ENCODE measurements at places on chromosomes 2 and 18. TPM values are rescaled to one million over a fixed set of nuclear protein-coding genes. Genes with fewer than 3 reads are reported as not detected.

- H3K4me3 ChIP-seq = peak overlapping the region; percentile 66
- peak; percentile 89 for DNase-seq
- no peaks in the 10 kb centered on the region for H3K27me3 ChIP-seq
- H3K27ac ChIP-seq = peak overlapping the region; percentile 95
Measured at GRCh38 chr2:234446404-234447076, 50.3 kb downstream of the ARL4C start.

- H3K36me3 ChIP-seq = peaks cover 1% of the 10 kb centered on the region
- no peak overlapping the region for H3K27ac ChIP-seq
- H3K27me3 ChIP-seq = no peaks in the 10 kb centered on the region
- H3K4me3 ChIP-seq = no peak overlapping the region
- H3K4me1 ChIP-seq = no peaks in the 10 kb centered on the region
Measured at GRCh38 chr2:46167924-46168323, 129.3 kb upstream of the EPAS1 start.

DNA sequence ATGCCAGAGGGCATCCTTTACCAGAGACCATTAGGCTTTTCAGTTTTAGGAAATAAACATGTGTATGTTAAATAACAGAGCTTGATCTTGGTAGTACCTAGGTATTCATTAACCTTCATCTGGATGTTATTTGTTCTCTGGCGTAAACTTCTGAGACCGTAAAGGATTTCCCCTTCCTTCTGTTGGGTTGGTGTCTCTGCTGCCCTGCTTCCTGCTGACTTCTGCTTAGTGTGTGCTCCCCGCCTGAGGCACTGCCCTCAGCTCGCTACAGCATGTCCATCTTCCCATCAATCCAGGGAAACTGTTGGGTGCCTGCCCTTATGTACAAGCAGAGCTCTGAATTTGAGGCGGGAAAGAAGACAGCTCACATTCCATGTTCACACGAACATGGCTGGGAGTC is 177.9 kb downstream of the TPGS2 start:
- peaks cover 12% of the 10 kb centered on the region for H3K27me3 ChIP-seq
- no peaks in the 10 kb centered on the region for H3K4me1 ChIP-seq
- H3K36me3 ChIP-seq = no peaks in the 10 kb centered on the region
- H3K4me3 ChIP-seq = no peak overlapping the region
- no peak for DNase-seq

DNA sequence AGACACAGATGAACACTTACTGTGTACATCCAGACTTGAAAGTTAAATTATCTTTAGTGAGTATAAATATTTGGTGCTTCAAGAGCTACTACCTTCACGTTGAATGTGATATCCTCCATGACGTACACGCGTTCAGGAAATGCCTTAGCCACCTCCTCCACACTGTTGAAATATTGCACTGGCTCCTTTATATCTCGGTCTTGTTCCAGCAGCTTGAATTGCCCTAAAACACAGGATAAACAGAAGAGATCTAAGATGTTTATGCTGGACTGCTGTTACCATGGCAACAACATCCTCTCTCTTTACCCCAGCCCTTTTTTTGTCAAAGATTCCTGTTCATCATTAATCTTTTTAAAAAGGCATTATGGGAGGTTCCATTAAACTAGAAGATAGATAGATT is 120.3 kb downstream of the MEP1B start:
- no peaks in the 10 kb centered on the region for H3K27me3 ChIP-seq
- no peaks in the 10 kb centered on the region for H3K36me3 ChIP-seq
- no peak overlapping the region for H3K4me3 ChIP-seq
- DNase-seq = no peak
- no peaks in the 10 kb centered on the region for H3K4me1 ChIP-seq

GRCh38 chr2:66688951-66689350 is 254.0 kb downstream of the MEIS1 start:
- H3K27me3 ChIP-seq = no peaks in the 10 kb centered on the region
- no peaks in the 10 kb centered on the region for H3K36me3 ChIP-seq
- H3K27ac ChIP-seq = no peak overlapping the region
- no peak for DNase-seq

DNA sequence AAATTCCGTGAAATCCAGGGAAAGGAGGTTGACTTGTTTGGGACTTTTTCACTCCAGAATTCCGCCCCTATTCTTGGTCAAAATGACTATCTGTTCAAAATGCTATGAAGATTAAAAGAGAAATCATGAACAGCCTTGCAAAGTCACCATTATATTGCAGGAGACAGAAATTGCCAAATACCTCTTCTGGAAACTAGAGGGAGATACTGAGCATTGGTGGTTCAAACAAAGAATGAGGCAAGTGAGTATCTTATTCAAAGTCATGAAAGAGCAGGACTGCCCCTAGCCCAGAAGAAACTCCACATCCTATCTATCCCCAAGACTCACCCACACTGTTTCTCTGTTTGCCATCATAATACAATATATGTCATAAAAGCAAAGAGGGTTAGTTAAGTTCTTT is 862.3 kb upstream of the POU3F3 start:
- no peak overlapping the region for H3K27ac ChIP-seq
- H3K4me3 ChIP-seq = no peak overlapping the region
- no peak for DNase-seq
- H3K27me3 ChIP-seq = no peaks in the 10 kb centered on the region
- no peaks in the 10 kb centered on the region for H3K36me3 ChIP-seq

GRCh38 chr18:52415131-52415530 is 75.1 kb downstream of the DCC start:
- DNase-seq = no peak
- H3K4me1 ChIP-seq = no peaks in the 10 kb centered on the region
- H3K36me3 ChIP-seq = no peaks in the 10 kb centered on the region
- no peaks in the 10 kb centered on the region for H3K27me3 ChIP-seq
- no peak overlapping the region for H3K4me3 ChIP-seq

- H3K27me3 ChIP-seq = peaks cover 3% of the 10 kb centered on the region
- H3K4me3 ChIP-seq = no peak overlapping the region
- no peaks in the 10 kb centered on the region for H3K4me1 ChIP-seq
- no peaks in the 10 kb centered on the region for H3K36me3 ChIP-seq
- no peak overlapping the region for H3K27ac ChIP-seq
- DNase-seq = no peak
Measured at GRCh38 chr2:8851811-8852560, 14.6 kb upstream of the KIDINS220 start.

DNA sequence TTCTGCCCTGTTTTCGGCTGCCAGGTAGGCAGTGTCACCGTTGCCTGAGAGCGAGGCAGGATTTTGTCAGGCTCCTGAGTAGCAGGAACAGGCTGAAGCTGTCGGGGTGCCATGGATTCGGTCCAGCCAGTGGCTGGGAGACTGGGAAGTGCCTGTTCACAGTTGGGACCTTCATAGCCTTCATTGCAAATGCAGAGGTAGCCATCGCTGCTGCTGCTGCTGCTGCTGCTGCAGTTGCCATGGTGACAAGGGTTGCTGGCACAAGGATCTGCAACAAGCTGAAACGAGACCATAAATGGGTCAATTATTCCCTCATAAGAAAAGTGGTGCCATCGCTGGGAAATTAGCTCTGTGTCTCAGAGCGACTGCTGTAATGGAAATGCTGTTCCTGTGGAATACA is 122.7 kb downstream of the DNER start:
- H3K4me3 ChIP-seq = no peak overlapping the region
- DNase-seq = no peak
- H3K4me1 ChIP-seq = no peaks in the 10 kb centered on the region
- peaks cover 11% of the 10 kb centered on the region for H3K27me3 ChIP-seq
- no peak overlapping the region for H3K27ac ChIP-seq

DNA sequence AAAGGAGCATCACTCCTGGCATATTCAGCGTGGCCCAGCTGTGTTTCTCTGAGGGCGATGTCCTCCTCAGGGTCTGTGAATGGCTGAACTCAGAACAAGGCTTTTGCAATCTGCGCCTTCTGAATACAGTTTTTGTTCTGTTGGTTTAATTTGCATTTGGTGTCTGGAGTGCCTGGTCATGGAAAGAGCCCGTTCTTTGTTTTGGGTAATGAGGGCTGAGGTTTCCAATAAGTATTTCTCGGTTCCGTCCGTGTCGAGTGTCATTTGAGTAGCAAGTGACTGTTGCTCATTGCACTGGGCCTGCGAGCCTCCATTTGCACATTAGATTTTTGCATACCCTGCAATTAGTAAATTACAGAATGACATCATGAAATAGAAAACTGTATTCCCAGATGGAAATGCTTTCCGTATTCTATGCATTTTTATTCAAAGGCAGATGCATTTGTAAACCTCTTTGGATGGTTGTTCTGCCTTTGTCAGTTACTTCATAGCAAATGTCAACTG is 57.3 kb downstream of the NEDD4L start:
- H3K36me3 ChIP-seq = no peaks in the 10 kb centered on the region
- no peak overlapping the region for H3K27ac ChIP-seq
- no peak for DNase-seq
- H3K4me1 ChIP-seq = peaks cover 3% of the 10 kb centered on the region
- H3K4me3 ChIP-seq = no peak overlapping the region
- H3K27me3 ChIP-seq = peaks cover 4% of the 10 kb centered on the region

- no peak for DNase-seq
- no peak overlapping the region for H3K27ac ChIP-seq
- no peak overlapping the region for H3K4me3 ChIP-seq
- H3K27me3 ChIP-seq = no peaks in the 10 kb centered on the region
- no peaks in the 10 kb centered on the region for H3K4me1 ChIP-seq
- H3K36me3 ChIP-seq = no peaks in the 10 kb centered on the region
Measured at GRCh38 chr2:228917220-228917619, 353.9 kb downstream of the PID1 start.

GRCh38 chr18:37711766-37712505 is 146.3 kb upstream of the CELF4 start:
- H3K4me1 ChIP-seq = no peaks in the 10 kb centered on the region
- no peak overlapping the region for H3K4me3 ChIP-seq
- H3K27ac ChIP-seq = no peak overlapping the region
- no peaks in the 10 kb centered on the region for H3K27me3 ChIP-seq
- H3K36me3 ChIP-seq = no peaks in the 10 kb centered on the region

DNA sequence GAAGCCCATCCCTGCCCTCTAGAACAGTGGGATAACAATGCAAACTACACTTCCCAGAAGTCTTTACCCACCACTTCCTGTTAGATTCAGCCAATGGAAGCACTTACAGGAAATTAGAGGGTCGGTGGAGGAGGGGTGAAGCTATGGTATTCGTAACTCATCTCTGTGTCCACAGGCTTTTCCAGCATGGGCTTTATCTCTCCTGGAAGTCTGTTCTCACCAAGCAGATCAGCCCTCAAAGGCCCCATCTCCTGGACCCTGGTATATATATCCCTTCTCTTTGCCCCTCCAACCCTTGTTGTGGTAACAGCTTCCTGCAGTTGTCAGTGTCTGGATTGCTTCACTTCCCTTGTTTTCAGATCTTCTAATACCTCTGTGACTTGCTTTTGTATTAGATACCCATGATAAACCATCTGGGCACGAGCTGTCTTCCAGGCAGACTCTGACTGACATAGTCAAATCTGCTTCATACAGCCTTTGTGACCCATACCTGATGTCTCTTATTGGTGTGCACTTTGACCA is 475.0 kb upstream of the POU3F3 start:
- no peaks in the 10 kb centered on the region for H3K4me1 ChIP-seq
- peak overlapping the region; percentile 62 for H3K27ac ChIP-seq
- DNase-seq = no peak
- no peaks in the 10 kb centered on the region for H3K27me3 ChIP-seq

- H3K27me3 ChIP-seq = no peaks in the 10 kb centered on the region
- H3K4me3 ChIP-seq = no peak overlapping the region
- no peak overlapping the region for H3K27ac ChIP-seq
- no peaks in the 10 kb centered on the region for H3K36me3 ChIP-seq
- no peak for DNase-seq
- H3K4me1 ChIP-seq = no peaks in the 10 kb centered on the region
Measured at GRCh38 chr2:220070349-220070748, 442.9 kb downstream of the SLC4A3 start.

DNA sequence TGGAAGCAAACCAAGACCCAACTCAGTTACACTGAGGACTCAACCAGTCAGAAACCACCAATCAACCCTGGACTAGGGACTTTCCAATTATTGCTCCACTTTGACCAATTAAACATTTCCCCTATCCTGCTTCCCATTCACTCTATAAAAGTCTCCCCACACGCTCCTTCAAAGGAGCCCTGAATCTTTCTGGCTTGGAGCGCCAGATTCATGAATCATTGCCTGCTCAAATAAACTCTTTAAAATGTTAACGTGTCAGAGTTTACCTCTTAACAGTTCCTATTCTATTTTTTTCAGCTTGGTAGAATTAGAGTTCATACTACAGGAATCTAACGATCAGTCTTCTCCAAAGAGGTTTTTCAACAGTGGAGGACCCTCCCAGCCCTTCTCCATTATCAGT is 20.7 kb upstream of the SULT1C2 start:
- H3K4me1 ChIP-seq = no peaks in the 10 kb centered on the region
- H3K27me3 ChIP-seq = peaks cover 11% of the 10 kb centered on the region
- no peak for DNase-seq
- H3K4me3 ChIP-seq = no peak overlapping the region
- no peaks in the 10 kb centered on the region for H3K36me3 ChIP-seq

- H3K27ac ChIP-seq = no peak overlapping the region
- DNase-seq = no peak
- no peaks in the 10 kb centered on the region for H3K27me3 ChIP-seq
- H3K36me3 ChIP-seq = peaks cover 5% of the 10 kb centered on the region
- H3K4me3 ChIP-seq = no peak overlapping the region
- no peaks in the 10 kb centered on the region for H3K4me1 ChIP-seq
Measured at GRCh38 chr2:148300544-148300943, 279.7 kb downstream of the MBD5 start.

DNA sequence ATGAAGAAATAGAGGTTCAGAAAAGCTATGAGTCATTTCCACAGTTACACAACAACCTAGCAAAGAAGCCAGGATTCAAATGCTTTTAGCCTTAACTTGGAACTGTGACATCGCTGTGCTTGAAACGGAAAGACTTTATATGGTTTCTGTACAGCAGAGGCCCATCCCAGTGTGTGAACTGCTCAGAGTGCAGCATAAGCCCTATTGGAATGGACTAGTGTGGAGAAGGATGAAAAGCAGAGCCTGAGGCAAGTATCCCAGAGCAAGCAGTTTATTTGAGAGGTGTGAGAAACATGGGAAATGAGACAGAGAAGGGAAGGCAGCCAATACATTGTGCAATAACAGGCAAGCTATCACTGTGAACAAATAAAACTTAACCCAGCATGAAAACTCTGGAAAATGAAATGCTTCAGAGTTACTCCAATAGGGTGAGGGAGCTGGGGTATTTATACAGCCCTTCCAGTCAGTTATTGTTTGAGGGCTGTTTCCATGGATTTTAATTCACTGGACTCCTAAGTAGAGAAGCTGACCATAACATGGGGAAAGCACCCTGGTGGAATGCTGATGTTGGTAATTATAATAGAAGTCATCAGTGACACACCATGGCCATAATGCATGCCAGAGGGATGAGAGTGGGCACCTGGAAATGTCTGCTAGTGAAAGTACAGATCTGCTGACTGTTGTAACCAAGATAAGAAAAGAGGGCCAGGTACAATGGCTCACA is 254.0 kb upstream of the POU3F3 start:
- no peaks in the 10 kb centered on the region for H3K4me1 ChIP-seq
- H3K27ac ChIP-seq = no peak overlapping the region
- no peaks in the 10 kb centered on the region for H3K36me3 ChIP-seq
- peaks cover 3% of the 10 kb centered on the region for H3K27me3 ChIP-seq

- peaks cover 24% of the 10 kb centered on the region for H3K27me3 ChIP-seq
- DNase-seq = no peak
- no peak overlapping the region for H3K27ac ChIP-seq
- H3K4me3 ChIP-seq = no peak overlapping the region
Measured at GRCh38 chr18:7561909-7562460, 5.1 kb upstream of the PTPRM start.

- H3K4me3 ChIP-seq = no peak overlapping the region
- H3K27ac ChIP-seq = no peak overlapping the region
- DNase-seq = no peak
- H3K36me3 ChIP-seq = no peaks in the 10 kb centered on the region
Measured at GRCh38 chr18:9330419-9330818, 4.2 kb upstream of the TWSG1 start.

Gene C2orf66
- total RNA-seq = not detected

Gene CYS1
- not detected for total RNA-seq

Gene BOLL
- total RNA-seq = not detected

Gene LYPD6
- not detected for total RNA-seq

Gene CYP1B1
- 3.3 TPM for total RNA-seq

Gene FLACC1
- 0.63 TPM for total RNA-seq
